Mucosa of descending colon (tissue), 3 donors: ENCODE measurements at places on chromosomes 13 and 19. TPM values are rescaled to one million over a fixed set of nuclear protein-coding genes. Genes with fewer than 3 reads are reported as not detected.

Gene MYCBP2
- 81.5 TPM for total RNA-seq

Gene KCNC3
- total RNA-seq, result 1.5 TPM

- no peak for DNase-seq
These were observed 59.9 kb upstream of the C13orf46 start for GRCh38 chr13:114033541-114034315.

DNA sequence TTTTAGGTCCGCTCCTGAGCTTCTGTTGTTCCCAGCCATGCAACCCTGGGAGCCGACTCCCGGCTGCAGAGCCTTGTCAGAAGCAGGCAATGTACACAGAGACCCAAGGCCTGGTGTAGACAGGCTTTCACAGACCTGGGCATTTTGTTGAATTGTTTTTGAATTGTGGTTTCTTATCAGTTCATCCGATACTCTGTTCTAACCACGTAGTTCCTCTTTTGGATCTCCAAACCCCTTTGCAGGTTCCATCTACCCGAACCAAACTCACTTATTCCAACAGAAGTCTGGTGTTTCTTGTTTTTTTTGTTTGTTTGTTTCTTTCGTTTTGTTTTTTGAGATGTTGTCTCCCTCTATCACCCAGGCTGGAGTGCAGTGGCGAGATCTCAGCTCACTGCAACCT, 6.3 kb upstream of the NLRP2 start:
- DNase-seq, result no peak

DNA sequence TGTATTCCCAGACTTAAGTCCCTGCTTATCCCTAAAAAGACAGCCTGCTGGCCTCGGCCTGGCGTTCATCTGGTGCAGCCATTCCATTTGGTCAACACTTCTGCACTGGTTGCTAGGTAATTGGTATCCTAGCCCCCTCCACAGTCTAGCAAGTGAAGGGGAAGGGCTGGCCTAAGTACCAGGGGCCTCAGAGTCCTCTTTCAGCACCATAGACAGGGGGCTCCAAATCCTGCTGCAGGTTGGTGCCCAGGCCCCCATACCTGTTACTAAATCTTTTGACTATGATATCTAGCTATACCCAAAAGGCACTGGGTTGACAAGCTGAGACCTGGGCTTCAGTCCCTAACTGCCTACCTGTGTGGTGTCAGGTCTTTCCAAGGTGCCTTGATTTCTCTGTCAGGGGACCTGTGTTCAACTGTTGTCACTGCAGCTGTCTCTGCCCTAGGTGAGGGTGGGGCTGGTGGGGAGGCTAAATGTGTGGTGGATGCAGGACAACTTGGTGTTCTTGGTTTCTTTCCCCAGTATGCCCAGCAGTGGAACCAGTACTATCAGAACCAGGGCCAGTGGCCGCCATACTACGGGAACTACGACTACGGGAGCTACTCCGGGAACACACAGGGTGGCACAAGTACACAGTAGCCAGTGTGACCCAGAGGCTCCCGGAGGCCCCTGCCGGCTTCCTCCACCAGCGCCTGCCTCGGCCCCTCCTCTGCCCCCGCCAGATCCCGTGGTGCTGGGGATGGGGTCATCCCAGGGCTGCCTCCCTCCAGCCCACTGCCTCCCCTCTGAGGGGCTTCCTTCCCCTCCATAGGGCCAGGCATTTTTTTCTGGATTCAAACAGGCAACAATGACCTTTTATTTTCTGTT, 3.8 kb upstream of the CCDC97 start:
- DNase-seq, result no peak
